Activated T-cell treated with anti-CD3 and anti-CD28 coated beads for 4 hours (primary cell): ENCODE measurements at places on chromosomes 7 and 10.

DNA sequence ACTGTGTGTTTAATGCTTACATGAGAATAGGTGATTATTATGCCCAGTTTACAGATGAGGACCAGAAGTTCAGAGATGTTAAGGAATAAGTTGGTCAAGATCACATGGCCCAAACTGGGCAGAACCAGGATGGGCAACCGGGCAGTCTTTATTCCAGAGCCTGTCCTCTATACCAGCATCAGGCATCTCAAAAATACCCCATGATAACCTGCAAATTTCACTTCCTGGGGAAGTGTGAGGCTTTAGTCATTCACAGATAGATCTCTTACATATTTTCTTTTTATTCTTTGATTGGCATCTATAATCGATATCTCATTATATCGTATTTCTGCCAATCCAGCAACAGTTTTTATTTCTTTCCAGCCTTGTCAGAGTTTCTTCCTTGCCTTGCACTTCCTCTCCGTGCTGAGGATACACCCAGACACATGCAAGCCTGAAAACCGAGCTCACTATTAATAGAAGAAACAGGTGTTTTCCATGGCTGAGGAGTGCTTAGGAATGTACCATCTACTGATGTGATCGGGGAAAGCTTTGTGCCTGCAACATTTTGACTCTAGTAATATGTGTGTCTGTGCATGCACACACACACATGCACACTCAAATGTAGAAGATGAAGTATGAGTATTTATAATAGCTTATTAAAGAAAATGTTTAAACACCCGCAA lies 82.4 kb downstream of the CREM start:
- no peak for DNase-seq

- no peak for DNase-seq
Observed at GRCh38 chr10:60853107-60853506, 74.8 kb downstream of the CDK1 start.

- no peak for DNase-seq
Observed at GRCh38 chr7:16345979-16346958, 75.1 kb downstream of the CRPPA start.

DNA sequence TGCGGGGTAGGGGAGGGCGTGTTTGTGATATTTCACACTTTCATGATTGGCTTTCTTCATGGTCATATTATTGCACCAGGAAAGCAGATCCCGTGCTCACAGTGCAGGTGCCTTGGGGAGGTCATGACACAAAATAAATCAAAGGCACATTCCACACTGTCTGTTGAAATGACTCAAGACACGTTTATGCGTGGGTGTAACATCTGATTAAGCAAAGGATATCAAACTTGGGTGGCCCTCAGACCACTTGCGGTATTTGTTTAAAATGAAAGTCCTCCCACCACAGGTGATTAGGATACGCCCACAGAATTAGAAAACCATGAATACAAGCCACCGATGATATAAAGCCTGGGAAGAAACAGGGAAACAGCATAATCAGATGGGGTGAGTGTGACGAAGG lies 51.1 kb downstream of the SVIL start:
- DNase-seq = no peak

DNA sequence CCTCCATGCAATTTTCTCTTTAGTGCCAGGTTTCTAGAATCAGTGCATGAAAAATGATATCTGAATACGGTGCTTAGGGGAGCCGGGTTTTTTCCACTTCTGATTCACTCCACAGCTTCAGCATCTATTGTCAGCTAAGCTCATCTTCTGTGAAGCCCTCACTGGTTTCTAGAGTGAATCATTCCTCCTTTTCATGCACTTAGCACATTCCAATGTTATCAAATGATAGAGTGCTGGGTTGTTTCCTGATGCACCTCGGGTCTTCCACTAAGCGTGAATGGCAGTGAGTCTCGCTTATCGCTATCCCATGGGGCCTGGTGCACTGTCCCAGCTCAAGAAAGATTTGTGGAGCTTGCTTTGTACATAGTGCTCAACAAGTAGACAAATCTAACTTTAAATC lies 170.9 kb upstream of the RHEB start:
- no peak for DNase-seq

- no peak for DNase-seq
Observed at GRCh38 chr10:84685047-84685660, 356.8 kb downstream of the CCSER2 start.

DNA sequence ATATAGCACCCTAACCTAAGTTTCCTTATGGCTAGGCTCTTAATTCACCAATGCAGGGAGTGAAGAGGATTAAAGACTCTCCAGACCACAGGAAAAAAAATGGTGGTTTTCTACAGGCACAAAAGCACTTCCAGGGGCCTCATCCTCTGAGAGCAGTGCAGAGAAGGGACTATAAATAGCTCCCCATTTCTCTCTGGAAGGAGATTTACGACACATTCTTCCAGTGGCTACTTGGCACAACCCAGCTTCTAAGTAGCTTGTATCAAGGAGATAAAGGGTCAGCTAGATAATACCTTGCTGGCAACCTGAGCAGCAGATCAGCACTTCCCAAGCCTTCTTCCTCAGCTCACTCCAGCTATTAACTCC lies 73.5 kb downstream of the CRPPA start:
- no peak for DNase-seq

DNA sequence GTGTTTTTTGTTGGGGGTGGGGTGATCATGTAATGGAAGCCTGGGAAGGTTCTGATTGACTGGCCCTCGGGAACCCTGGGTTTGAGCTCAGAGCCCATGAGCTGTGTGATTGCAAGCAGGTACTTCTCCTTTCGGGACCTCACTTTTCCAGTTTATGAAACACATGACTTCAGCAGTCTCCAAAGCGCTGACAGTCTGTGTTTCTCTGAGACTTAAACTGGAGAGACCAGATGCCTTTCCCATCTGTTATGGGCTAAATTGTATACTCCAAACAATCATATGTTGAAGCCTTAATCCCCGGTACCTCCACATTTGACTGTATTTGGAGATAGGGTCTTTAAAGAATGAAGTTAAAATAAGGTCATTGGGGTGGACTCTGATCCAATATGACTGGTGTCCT lies 493.6 kb downstream of the GALNT17 start:
- DNase-seq = no peak

- no peak for DNase-seq
Observed at GRCh38 chr7:130420943-130421578, 19.8 kb downstream of the CEP41 start.

DNA sequence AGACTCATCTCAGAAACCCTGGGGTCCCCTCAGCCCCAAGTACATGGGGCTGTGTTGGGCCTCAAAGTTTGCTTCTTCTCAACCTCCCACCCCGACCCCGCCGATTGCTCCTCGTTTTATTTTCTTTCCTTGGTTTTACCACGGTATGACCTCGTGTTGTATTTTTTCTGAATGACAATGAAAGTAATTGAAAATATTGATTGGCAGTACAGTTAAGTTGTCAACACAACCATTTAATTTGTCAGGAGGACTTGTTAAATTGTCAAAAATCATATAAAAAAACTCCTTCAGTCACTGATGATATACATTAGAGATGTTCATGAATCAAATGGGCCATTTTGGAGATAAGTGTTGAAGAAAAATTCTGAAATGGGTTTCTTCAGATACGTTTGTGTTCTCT lies 520.7 kb downstream of the LRMDA start:
- no peak for DNase-seq

GRCh38 chr7:81301815-81302214 lies 383.0 kb upstream of the SEMA3C start:
- DNase-seq = no peak

DNA sequence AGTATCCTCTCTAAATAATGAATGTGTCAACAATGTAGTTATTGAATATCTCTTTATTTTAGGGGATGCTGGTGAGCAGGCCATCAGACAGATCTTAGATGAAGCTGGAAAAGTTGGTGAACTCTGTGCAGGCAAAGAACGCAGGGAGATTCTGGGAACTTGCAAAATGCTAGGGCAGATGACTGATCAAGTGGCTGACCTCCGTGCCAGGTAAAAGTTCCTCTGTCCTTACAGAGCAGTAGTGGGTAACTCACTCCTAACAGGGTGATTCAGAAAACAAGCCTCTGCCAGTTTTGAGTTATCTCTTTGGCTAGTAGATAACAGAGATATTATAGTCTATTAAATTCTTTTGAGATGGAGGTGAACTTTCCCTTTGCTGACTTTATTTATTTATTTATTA lies 67.3 kb downstream of the AP3M1 start:
- DNase-seq = no peak

GRCh38 chr7:126780993-126781392 lies 471.7 kb downstream of the GRM8 start:
- DNase-seq = no peak

DNA sequence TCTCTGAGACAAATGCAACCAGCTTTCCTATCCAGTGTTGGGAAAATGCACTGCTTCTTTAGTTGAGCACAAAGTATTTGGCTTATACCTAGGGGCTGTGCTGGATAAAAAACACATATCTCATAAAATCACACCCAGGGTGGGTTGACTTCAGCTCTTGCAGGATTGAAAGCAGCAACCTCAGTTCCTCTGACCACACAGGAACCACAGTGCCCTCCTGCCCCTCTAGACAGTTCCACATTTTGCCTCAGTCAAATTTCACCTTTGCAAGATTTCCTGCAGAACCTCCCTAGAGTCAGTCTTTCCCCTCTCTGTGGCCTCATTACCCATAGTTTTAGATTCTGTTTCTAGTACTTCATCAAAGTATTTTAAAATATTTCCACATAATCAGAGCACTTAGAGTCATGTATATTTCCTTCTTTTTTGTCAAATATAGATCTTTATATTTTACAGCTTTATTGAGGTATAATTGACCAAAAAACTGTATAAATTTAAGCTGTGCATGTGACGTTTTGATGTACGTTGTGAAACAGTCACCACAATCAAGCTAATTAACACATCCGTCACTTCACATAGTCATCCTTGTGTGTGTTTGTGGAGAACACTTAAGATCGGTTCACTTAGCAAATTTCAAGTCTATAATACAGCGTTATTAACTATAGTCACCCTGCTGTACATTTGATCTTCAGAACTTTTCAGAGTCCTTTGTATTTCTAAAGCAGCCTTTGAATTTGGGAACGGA lies 37.0 kb upstream of the EGR2 start:
- DNase-seq = no peak

GRCh38 chr7:33719059-33719581 lies 186.2 kb upstream of the BMPER start:
- DNase-seq = no peak

DNA sequence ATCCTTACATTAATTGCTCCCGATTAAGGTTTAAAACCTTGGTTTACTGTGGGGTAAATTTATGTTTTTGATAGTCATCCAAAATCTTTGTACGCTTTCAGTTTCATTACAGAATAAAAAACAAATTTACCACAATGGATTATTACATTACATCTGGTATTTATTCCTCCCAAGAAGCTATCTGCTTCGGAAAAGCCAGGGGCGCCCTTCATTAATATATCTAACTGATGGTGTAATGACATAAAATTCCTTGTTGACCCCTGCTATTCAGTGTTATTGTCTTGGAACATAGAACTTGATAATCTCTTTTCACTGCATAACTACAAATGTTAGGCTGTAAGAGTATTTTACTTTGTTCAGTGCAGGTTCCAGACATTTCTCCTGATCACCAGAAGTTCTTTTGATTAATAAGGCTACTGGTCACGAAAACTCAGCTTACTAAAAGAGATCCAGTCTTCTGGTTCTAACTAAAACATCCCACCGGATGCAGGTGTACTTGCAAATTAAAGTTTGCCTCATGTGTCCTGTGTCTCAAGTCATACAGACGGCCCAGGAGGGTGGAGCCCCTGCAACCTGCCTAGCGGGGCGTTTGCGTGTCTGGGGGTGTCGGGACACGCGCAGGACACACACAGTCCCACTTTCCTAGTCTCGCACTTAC lies 581 bp upstream of the GLCCI1 start:
- DNase-seq = no peak

GRCh38 chr10:63478564-63478963 lies 12.8 kb upstream of the JMJD1C start:
- no peak for DNase-seq

DNA sequence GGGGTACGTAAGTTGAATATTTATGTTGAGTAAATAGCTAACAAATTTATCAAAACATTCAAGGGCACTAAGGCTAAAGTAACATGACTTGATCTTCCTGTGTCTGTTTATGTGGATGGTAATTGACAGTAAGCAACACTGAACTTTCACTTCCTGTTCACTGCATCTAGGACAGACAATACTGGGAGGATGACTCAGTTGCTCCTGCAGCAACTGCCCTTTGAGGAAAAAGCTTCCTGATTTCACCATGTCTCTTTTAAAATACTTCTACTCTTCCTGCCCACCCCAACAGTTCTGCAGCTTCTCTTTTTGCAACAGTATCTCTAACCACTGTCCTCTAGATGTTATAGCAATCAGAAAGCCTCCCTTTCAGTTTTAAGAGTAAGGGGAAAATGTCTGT lies 76.6 kb upstream of the HGF start:
- no peak for DNase-seq

- peak; percentile 66 for DNase-seq
Observed at GRCh38 chr10:31133792-31134310, 102.2 kb upstream of the ZNF438 start.

GRCh38 chr10:71964098-71964742 lies at the start of gene CHST3:
Gene CHST3 (plus strand): TSS chr10:71964395. CDS start chr10:72005843, 41,448 bp downstream.
- DNase-seq = no peak

GRCh38 chr7:122100021-122100420 lies 44.0 kb downstream of the AASS start:
- no peak for DNase-seq

DNA sequence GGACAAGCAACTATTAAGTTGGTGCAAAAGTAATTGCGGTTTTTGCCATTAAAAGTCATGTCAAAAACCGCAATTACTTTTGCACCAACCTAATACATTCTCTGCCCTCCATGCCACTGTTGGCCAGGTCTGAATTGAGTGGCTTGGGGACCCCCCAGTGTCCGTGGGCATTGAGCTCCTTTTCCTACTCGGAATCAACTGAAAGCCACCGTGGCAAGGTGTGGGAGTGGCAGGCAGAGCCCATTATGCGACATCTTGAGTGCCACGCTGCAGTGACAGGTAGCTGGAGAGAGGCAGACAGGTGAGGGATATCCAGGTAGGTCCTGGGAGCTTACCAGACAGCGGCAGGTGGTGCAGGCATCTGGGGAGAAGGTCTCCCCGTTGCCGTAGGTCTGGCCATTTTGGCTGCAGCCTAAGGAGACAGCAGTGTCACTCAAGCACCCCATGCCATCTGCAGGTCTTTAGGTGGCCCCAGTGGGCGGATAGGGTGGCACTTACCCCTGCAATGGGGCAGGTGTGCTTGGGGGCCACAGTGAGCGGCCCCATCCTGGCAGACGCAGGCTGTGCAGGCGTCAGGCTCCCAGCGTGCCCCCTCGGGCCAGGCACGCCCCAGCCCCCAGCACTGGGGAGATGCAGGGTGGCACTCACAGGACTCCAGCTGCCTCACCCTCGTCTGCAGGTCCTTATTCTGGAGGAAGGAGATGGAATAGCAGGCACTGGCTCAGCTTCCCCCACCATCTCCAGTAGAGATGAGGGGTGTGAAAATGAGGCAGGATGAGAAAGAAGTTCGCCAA lies 3.5 kb downstream of the KCP start:
- DNase-seq = no peak

DNA sequence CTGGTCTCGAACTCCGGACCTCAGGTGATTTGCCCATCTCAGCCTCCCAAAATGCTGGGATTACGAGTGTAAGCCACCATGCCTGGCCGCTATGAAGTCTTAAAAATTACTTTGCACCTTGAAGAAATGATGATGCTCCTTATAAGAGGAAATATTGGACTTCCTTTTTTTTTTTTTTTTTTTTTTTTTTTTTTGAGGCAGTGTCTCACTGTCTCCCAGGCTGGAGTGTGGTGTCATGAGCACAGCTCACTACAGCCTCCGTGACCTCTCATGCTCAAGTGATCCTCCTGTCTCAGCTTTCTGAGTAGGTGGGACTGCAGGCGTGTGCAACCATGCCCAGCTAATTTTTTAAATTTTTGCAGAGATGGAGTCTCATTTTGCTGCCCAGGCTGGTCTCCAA lies 65.3 kb downstream of the KMT2E start:
- no peak for DNase-seq

- no peak for DNase-seq
Observed at GRCh38 chr10:11756766-11757315, 14.7 kb downstream of the ECHDC3 start.
